ENCODE measurements at places on chromosomes 2 and 18. TPM values are rescaled to one million over a fixed set of nuclear protein-coding genes. Genes with fewer than 3 reads are reported as not detected.

The CD8B2 gene
- 0.10 TPM for total RNA-seq

The UGT1A10 gene
- total RNA-seq = not detected

The PDCD1 gene
- 6.9 TPM for total RNA-seq

The ZNF236 gene
- 13.7 TPM for total RNA-seq

The HOXD13 gene
- total RNA-seq = not detected

The HJURP gene
- 129 TPM for total RNA-seq

The EIPR1 gene
- total RNA-seq = 33.6 TPM

The SRD5A2 gene
- not detected for total RNA-seq

GRCh38 chr2:23692851-23693605, 233.9 kb downstream of the ATAD2B start:
- no peak for DNase-seq

- DNase-seq = no peak
These were observed 413.3 kb downstream of the TSN start for GRCh38 chr2:122168799-122169198.

DNA sequence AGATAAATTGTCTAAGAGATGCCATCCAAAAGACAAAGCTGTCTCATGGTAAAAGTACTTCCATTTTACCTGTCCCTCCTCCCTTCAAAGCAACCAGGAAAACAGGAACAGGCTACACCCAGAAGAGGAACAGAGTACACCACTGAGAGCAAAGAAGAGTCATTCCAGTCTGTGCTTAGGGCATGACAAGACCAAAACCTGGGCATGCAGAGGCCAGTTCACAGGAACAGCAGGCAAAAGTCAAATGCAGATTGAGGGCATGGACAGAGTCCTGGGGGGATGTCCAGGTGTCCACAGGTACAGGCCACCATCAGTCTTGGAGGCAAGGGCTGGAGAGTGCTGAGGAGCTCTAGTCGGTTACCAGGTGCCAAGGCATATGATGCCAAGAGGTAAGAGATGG, 23.7 kb downstream of the PLEK start:
- DNase-seq = no peak

DNA sequence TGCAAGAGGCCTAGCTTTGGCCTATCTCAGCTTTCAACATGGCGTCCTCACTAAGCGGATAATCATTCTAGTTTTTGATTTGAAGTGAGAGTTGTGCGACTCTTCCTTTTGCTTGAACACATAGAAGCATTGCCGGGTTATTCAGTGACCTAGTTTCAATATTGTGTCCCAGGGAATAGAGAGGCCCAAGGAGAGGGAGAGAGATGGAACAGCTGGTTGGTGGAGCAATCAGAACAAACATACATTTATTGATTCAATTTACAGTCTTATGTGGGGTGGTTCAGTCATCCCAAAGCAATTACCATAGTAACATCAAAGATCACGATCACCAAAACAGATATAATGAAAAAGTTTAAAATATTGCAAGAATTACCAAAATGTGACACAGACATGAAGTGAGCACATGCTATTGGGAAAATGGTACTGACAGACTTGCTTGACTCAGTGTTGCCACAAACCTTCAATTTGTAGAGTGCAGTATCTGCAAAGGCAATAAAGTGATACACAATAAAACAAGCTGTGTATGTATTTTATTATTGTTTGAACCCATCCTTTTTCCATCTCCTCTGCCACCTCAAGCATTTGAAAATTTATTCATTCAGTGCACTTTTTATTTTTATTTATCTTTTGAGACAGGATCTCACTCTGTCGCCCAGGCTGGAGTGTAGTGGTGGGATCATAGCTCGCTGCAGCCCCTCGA, 30.2 kb downstream of the COPS7B start:
- DNase-seq = no peak

DNA sequence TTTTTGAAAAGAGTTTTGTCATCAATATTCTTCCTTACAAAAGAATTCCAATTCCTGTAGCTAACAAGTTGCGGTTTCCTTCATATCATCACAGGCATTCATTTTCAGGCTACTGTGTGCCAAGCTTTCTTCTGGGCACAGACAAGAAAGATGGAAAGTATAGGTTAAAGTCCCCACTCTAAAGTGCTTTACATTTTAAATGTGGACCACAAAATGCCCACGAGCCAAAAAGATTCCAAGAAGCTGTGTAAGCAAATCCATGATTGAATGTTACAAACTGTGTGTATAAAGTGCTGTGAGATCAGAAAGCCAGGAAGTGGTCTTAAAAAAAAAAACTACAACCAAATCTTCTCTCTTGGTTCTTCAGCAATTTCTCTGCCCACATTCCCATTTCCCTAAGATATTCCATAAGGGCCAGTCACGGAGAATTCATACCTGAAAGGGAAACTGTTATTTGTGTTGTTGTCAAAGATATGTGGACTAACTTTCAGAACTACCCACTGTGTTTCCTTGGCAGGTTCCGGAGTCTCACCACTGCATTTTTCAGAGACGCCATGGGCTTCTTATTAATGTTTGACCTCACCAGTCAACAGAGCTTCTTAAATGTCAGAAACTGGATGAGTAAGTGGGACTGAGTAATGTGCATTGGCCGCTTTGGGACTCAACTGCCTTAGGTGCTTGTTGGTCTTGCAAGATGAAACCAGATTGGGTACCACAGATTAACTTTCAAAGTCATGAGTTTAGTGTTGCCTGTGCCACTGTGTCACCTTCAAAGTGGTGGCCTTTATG, 55.7 kb downstream of the RAB27B start:
- no peak for DNase-seq

GRCh38 chr2:126658905-126659561, 3.1 kb downstream of the GYPC start:
- DNase-seq = peak; percentile 89

- DNase-seq = no peak
These were observed 460.5 kb downstream of the TGIF1 start for GRCh38 chr18:3910512-3910911.

GRCh38 chr2:62408241-62408677, 97.7 kb downstream of the TMEM17 start:
- DNase-seq = no peak
